ENCODE measurements at places on chromosomes 16 and 17. TPM values are rescaled to one million over a fixed set of nuclear protein-coding genes. Genes with fewer than 3 reads are reported as not detected.

Gene ABCC12
- total RNA-seq = not detected

Gene REXO5
- total RNA-seq = 0.73 TPM

Gene MEIOB
- total RNA-seq = not detected

Gene DHX38
- 70.5 TPM for total RNA-seq

Gene HEATR9
- total RNA-seq = not detected

Gene MYH11
- 405 TPM for total RNA-seq

Gene PIRT
- total RNA-seq = not detected

Gene TP53TG3F
- total RNA-seq = not detected

DNA sequence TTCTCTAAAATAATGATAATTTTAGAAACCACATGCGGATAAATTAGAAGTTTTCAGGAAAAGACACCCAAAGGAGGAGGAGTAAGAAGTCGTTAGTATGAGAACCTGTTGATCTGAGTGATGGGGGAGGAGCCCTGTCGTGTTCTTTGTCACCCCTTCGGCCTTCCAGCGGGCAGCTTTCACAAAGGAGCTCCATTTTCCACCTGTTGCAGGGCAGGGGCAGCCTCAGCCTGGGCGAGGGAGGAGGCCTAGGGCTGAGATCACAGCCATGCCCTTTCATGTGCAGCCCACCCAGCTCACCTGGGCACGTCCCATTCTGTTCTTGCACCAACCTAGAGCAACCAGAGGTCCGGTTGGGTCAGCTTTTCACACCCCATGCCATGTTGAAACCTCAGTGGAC lies 5.3 kb downstream of the DUSP14 start:
- no peaks in the 10 kb centered on the region for H3K36me3 ChIP-seq
- no peak overlapping the region for H3K4me3 ChIP-seq
- H3K27ac ChIP-seq = no peak overlapping the region
- H3K4me1 ChIP-seq = no peaks in the 10 kb centered on the region
- DNase-seq = no peak

DNA sequence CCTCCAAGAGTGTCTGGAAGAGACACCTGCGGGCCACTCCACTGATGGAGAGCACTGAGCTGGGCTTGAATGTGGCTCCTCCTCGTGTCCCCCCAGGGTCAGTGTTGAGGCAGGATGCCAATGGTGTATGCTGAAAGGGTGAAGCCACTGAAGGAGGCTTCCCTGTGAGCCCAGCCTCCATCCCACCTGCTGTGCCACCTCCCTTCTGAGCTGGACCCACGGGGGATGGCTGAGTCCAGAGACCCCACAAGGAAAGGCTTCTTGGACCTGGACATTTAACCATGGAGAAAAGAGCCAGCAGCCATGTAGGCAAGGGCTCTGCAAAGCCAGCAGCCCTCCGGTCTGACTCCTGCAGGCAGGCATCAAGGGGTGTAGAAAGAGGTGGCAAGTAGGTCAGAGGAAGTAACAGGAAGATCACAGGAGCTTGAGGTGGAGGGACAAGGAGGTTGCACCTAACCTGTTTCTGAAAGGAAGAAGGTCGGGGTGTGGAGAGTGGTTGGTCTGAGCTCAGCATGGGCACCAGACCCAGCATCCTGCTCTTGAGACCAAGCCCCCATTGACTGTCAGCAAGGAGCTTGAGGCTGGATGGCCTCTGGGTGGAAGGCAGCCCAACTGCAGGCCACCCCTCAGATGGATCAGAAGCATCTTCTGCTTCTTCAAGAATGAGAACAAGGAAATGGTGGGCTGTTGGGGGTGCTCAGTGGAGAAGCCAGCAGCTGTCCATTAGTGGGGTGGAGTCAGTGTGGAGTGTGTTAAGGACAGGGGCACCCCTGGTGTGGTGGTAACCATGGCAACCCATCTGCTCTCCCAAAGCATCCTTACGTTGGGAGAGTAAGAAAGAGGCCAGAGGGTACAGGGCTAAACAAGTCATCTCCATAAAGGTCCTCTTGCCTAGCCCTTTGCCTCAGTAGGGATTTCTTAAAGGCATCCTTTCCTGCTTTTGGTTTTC lies 80.7 kb downstream of the PLD6 start:
- H3K27me3 ChIP-seq = no peaks in the 10 kb centered on the region
- DNase-seq = no peak
- H3K4me1 ChIP-seq = peaks cover 6% of the 10 kb centered on the region
- H3K4me3 ChIP-seq = no peak overlapping the region
- no peaks in the 10 kb centered on the region for H3K36me3 ChIP-seq

- no peak for DNase-seq
- H3K27me3 ChIP-seq = no peaks in the 10 kb centered on the region
- no peak overlapping the region for H3K4me3 ChIP-seq
- H3K4me1 ChIP-seq = no peaks in the 10 kb centered on the region
- H3K36me3 ChIP-seq = no peaks in the 10 kb centered on the region
- H3K27ac ChIP-seq = no peak overlapping the region
These were observed 22.7 kb downstream of the HS3ST3B1 start for GRCh38 chr17:14323522-14323981.

GRCh38 chr17:68777856-68778694 lies 176.9 kb upstream of the FAM20A start:
- no peak overlapping the region for H3K4me3 ChIP-seq
- H3K27me3 ChIP-seq = no peaks in the 10 kb centered on the region
- peak overlapping the region; percentile 7 for H3K27ac ChIP-seq
- no peak for DNase-seq

GRCh38 chr17:51818777-51819176 lies 339.7 kb downstream of the CA10 start:
- H3K4me1 ChIP-seq = no peaks in the 10 kb centered on the region
- H3K4me3 ChIP-seq = no peak overlapping the region
- no peaks in the 10 kb centered on the region for H3K36me3 ChIP-seq
- H3K27ac ChIP-seq = no peak overlapping the region
- no peak for DNase-seq
- no peaks in the 10 kb centered on the region for H3K27me3 ChIP-seq

- no peak overlapping the region for H3K27ac ChIP-seq
- H3K36me3 ChIP-seq = no peaks in the 10 kb centered on the region
- no peak overlapping the region for H3K4me3 ChIP-seq
- H3K4me1 ChIP-seq = no peaks in the 10 kb centered on the region
- DNase-seq = no peak
These were observed 270.1 kb downstream of the PHKB start for GRCh38 chr16:47731252-47731651.

- no peaks in the 10 kb centered on the region for H3K36me3 ChIP-seq
- no peak overlapping the region for H3K4me3 ChIP-seq
- no peaks in the 10 kb centered on the region for H3K4me1 ChIP-seq
These were observed 39.3 kb downstream of the TNFRSF13B start for GRCh38 chr17:16932611-16933010.

- no peaks in the 10 kb centered on the region for H3K4me1 ChIP-seq
- no peaks in the 10 kb centered on the region for H3K27me3 ChIP-seq
- no peak for DNase-seq
These were observed 384.6 kb downstream of the CNTNAP4 start for GRCh38 chr16:76661691-76662235.

DNA sequence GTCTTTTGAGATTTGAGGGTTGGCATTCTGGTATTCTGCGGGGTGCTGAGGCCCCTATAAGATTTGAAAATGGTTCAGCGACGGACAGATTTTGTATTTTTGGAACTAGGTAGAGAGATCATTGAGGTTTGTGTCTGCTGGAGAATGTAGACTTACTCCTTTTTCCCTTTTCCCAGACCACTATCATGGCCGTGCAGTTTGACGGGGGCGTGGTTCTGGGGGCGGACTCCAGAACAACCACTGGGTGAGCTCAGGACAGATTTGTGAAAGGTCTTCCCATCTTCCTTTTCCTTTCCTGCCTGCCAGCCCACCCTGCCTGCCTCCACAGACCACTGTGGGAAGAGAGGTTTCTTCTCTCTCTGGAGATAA lies 572 bp downstream of the PSMB6 start:
- peak overlapping the region; percentile 75 for H3K4me3 ChIP-seq
- no peaks in the 10 kb centered on the region for H3K27me3 ChIP-seq
- no peaks in the 10 kb centered on the region for H3K36me3 ChIP-seq
- peak overlapping the region; percentile 30 for H3K27ac ChIP-seq
- DNase-seq = no peak

DNA sequence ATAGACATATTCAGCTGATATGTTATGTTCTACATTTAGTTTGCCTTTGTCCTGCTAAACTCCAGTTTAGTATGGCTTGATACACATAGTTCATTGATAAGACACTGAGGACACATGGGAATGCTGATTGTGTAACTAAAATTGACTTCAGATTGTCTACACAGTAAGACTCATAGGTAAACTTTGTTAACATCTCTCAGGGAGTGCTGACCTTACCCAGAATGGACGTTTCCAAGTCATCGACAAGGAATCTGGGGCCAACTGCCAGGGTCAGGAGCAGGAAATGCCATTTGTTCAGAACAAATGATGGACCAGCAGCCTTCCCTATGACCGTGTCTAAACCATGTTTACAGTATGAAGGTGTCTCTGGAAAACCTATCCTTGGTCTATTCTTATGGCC lies 58.7 kb downstream of the DYNLRB2 start:
- no peak for DNase-seq
- no peaks in the 10 kb centered on the region for H3K36me3 ChIP-seq
- H3K27me3 ChIP-seq = no peaks in the 10 kb centered on the region
- H3K27ac ChIP-seq = no peak overlapping the region
- H3K4me1 ChIP-seq = no peaks in the 10 kb centered on the region
- H3K4me3 ChIP-seq = no peak overlapping the region

- no peak overlapping the region for H3K27ac ChIP-seq
- no peaks in the 10 kb centered on the region for H3K27me3 ChIP-seq
These were observed 2.3 kb downstream of the PRSS21 start for GRCh38 chr16:2819179-2819938.

GRCh38 chr17:82003411-82004381 lies 19.0 kb downstream of the CENPX start:
- DNase-seq = peak; percentile 80
- H3K4me1 ChIP-seq = peaks cover 7% of the 10 kb centered on the region
- H3K36me3 ChIP-seq = no peaks in the 10 kb centered on the region
- H3K27ac ChIP-seq = no peak overlapping the region
- H3K27me3 ChIP-seq = no peaks in the 10 kb centered on the region
- no peak overlapping the region for H3K4me3 ChIP-seq

DNA sequence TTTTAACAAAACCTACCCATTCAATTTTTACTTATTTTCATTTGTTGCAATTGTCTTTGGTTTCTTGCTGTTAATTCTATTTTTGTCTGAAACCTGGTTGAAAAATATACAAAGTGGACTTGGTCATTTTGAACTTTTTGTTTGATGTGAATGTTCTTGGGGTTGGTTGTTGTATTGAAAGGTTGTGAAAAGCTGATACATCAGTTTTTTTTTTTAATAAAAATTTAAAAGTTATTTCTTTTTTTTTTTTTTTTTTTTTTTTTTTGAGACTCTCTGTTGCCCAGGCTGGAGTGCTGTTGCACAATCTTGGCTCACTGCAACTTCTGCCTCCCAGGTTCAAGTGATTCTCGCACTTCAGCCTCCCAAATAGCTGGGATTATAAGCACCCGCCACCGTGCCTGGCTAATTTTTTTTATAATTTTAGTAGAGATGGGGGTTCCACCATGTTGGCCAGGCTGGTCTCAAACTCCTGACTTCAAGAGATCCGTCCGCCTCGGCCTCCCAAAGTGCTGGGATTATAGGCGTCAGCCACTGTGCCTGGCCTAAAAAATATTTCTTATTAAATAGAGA lies 28.9 kb downstream of the WIPF2 start:
- H3K4me3 ChIP-seq = no peak overlapping the region
- H3K27me3 ChIP-seq = no peaks in the 10 kb centered on the region
- peaks cover 4% of the 10 kb centered on the region for H3K4me1 ChIP-seq
- H3K36me3 ChIP-seq = no peaks in the 10 kb centered on the region
- no peak for DNase-seq
- H3K27ac ChIP-seq = no peak overlapping the region

DNA sequence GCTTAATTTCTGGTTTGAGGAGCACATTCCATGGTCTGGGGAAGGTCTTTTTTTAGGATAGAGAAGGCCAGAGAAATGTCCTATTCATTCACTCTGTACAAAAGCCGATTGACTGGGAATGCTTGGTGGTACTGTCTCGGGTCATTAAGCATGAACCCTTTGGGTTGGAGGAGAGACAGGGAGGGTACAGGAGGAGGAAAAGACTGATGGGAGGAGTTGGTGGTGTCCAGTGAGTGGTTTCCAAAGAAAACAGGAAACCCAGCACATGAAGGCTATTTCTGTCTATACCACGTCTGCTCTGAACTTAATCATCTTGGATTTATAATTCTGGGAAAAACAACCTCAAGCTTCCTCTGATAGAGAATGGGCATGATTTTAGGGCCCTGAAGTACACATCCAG lies 111.9 kb downstream of the XYLT1 start:
- H3K27me3 ChIP-seq = no peaks in the 10 kb centered on the region
- peaks cover 1% of the 10 kb centered on the region for H3K4me1 ChIP-seq
- no peaks in the 10 kb centered on the region for H3K36me3 ChIP-seq
- no peak for DNase-seq
- H3K4me3 ChIP-seq = no peak overlapping the region
